NCI-H1105 (cell line): ENCODE measurements at places on chromosomes 1 and 21.

GRCh38 chr1:223873044-223873443 lies 27.3 kb upstream of the TP53BP2 start:
- no peak for DNase-seq

GRCh38 chr1:154659823-154660592 lies 52.0 kb upstream of the ADAR start:
- DNase-seq, result no peak

GRCh38 chr1:119893827-119894700 lies 2.3 kb downstream of the ADAM30 start:
- no peak for DNase-seq

GRCh38 chr1:206477581-206478380 lies 7.5 kb downstream of the IKBKE start:
- DNase-seq, result no peak

GRCh38 chr21:40613546-40614030 lies 233.4 kb downstream of the DSCAM start:
- DNase-seq, result peak; percentile 96

GRCh38 chr1:43305461-43305860 lies 4.7 kb downstream of the TIE1 start:
- no peak for DNase-seq

GRCh38 chr1:9207715-9208114 lies 26.9 kb upstream of the H6PD start:
- no peak for DNase-seq

GRCh38 chr1:24954631-24955030 lies 24.6 kb upstream of the RUNX3 start:
- DNase-seq, result no peak

- no peak for DNase-seq
Observed at GRCh38 chr1:115473986-115474565, 136.0 kb upstream of the NGF start.

GRCh38 chr1:95262913-95263312 lies 28.9 kb downstream of the RWDD3 start:
- no peak for DNase-seq

- DNase-seq, result no peak
Observed at GRCh38 chr21:18298228-18298627, 53.6 kb downstream of the CHODL start.

DNA sequence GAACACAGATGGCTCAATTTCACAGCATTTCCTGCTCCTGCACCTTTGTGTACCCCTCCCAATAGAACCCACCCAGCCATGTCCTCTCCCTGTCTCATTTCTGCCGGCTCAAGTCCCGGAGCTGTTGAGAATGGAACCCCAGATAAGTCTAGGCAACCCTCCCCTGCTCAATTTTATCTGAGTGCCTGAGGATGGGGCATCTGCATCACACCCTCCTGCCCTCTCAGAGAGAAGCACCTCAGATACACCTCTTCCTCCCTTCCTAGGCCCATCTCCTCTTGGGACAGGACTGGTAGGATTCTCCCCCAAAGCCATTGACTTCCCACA lies 1.1 kb downstream of the KIF21B start:
- DNase-seq, result no peak

GRCh38 chr1:30413606-30414005 lies 309.8 kb downstream of the MATN1 start:
- DNase-seq, result no peak

DNA sequence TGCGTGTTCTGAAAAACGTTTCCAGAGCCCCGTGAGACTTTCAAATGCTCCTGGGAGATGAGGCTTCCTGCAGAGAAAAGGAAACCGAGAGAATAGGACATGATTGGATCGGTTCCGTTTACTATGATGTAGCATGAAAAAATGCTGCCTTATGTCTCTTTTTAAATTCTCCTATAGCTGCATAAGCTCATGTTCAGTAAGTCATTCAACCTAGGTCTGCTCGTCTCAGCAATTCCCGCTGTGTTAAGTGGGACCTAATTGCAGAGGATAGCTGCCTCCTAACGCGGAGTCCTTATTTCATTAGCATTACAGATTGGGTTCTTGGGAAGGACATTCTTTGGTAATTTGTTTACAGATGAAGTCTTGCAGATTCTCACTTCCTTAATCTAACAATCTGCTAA lies 165.3 kb downstream of the GALNT2 start:
- no peak for DNase-seq

DNA sequence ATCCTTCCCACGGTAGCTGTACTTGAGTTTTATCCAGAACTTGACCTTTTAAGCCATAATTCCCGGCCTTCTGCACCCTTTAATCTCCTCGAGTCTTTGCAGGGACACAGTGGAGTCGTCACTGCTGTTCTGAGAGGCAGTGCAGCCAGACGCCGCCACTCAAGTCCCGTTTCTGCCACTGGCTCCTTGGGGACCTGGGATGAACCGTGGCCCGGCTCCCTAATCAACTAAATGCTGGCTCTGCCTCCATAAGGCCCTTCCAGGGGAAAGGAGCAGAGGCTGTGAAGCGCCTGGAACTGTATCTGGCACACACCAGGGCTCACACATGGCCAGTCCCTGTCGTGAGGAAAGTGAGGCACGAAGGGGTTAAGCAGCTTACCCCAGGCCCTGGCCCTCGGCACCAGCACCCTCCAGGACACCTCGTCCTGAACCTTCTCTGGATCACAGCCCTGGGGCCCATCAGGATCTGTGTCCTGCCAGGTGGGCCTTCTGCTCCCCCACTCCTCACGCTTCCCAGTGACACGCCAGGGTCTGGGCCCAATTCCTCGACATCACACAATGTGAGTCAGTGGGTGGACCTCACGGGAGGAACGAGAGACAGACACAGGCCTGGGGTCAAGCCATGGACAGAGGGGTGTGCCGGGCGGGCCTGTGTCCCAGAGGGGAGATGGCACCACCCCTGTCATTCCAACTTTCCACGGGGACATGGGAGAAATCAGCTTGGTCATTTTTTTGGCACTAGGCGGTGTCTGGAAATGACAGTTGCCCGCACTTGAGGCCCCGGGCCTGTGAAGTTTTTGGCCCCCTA lies 23.5 kb upstream of the C1orf174 start:
- no peak for DNase-seq

GRCh38 chr21:46295996-46296752 lies 10.0 kb downstream of the YBEY start:
- DNase-seq, result no peak
